ENCODE measurements at places on chromosomes 12 and 14.

DNA sequence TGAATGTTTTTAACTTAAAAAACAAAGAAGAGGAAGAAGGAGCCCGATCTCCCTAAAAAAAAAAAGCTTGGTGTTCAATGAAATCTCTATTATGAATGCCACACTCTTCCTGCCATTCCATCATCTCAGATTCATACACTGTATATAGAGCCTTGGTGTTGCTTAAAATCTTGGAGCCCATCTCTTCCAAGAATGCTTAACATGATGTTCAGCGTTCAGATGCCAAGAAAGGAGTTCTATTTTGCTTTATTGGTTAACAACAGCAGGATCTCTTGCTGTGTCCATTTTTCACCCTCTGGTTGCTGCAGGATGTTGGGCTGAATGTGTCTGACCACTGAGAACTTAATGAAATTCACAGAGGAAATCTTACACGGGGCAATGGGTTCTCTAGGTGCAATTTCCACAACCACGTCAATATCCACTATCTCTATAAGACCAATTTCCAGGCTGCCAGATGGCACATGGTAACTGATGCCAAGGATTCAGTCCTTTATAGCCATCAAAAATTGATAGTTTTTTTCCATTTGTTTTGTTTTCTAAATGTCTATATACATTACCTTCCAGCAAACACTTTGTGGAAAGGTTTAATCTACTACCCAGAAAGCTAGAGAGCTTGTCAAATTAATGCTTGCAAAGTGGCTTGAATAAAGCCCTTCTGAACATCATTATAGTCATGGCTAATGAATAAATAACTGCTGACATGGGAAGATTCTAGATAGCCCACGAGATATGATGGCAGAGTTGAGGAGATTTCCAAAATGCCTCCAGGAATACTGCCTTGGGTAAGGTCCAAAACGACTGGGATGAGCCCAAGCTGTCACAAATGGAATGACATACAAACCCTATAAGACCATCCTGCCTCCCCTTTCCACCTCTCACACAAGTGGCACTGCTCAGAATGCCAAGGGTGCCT, 26.5 kb downstream of the RERG start:
- no peak for DNase-seq

- DNase-seq = no peak
These were observed 716.1 kb downstream of the SLC16A7 start for GRCh38 chr12:60311940-60312339.

DNA sequence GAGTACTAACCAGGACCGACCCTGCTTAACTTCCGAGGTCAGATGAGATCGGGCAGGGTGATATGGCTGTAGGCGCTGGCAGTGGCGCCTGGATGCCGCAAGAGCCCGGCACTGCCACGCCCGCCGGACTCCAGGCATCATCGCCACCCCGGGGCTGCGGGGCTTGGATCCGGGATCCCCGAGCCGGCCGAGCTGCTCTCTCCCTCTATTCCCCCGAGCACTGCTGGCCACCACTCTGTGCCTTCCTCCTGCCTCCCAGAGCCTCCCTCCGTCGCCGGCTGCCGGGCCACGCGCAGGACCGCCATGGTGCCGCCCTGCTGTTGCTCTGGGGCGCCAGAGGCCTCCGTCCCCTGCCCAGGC, 153.2 kb upstream of the ALG10B start:
- no peak for DNase-seq

- no peak for DNase-seq
These were observed 206.0 kb downstream of the ADGRD1 start for GRCh38 chr12:131159660-131160059.

DNA sequence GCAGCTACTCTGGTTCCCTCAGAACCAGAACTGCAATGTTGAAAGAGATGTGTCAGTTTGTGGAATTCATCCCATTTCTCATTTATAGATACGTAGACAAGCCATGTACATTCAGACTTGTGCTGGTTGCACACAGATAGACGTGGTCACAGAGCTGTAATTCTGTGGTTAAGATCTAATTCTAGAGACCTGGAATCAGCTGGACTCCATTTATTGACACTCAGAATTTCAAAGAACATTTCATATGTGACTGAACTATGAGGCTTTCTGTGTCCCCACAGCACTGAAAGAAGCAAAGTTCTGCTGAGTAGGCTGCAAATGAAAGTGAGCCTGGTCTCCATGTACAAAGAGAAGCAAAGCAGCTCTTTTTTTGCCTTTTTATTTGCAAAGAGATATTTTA, 220.2 kb upstream of the NAV3 start:
- no peak for DNase-seq

DNA sequence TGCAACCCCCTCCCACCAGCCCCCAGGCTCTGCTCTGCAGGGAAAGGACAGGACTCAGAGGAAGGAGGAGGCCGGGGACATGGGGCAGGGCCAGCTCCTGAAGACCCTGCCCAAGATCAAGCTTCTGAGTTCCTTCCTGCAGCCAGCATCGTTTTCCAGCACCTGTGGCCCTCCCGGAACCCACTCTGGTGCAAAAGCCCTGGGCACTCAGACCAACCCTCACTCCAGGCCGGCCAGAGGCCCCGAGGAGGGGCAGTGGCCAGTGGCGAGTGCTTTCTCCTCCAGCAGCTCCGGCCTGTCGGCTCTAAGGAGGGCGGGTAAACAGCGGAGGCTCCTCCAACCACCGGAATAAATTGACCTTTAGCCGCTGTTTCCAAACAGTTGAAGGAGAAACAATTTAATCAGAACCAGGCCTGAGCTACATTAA, 10.8 kb downstream of the TMEM179 start:
- DNase-seq = no peak

GRCh38 chr12:127241072-127241817, 1025.7 kb upstream of the TMEM132C start:
- DNase-seq = no peak

DNA sequence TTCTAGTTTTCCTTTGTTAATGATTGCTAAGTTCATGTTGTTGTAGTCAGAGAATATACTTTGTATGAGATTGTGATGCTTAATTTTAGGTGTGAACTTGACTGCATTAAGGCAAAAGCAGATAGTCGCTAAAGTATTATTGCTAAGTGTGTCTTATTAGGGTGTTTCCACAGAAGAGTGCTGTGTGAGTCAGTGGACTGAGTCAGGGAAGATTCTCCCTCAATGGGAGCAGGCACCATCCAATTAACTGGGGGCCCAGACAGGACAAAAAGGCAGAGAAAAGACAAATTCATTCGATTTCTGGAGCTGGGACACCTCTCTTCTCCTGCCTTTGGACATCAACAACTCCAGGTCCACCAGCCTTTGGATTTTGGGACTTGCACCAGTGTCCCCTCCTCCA, 48.5 kb downstream of the BAZ1A start:
- DNase-seq = no peak

DNA sequence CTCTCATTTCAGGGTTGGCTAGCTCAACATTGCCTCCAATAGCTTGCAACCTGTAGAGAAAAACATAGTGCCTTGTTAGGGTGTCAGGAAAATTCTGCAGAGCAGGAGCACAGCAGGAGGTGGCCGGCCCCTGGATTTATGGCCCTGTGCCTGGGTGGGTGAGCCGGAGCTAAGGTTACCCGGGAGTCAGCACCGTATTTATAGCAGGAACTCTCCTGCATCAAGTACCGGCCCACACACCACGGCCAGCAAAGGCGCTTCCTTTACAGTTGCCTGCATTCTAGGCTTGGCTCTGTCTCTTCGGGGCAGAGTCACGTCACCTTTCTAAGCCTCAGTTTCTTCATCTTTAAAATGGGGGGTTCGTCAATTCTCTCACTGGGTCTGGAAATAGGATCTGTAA, 52.8 kb upstream of the EML1 start:
- DNase-seq = no peak

DNA sequence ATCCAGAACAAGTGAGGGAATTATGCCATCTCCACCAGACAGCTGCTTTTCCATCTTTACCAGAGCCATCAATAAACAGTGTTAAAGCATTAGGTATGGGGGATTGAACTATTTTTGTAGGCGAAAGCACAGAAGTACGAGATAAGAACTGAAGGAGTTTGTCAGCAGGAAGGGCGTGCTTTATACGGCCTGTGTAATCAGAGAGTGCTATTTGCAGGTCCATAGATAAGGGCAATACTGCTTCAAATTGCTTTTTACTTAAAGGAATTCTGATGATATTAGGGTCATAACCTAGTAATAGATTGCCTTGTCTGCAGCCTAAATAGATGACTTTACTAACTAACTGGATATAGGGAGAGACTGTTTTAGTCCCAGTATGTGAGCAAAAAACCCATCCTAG, 20.3 kb upstream of the CLEC4E start:
- no peak for DNase-seq

DNA sequence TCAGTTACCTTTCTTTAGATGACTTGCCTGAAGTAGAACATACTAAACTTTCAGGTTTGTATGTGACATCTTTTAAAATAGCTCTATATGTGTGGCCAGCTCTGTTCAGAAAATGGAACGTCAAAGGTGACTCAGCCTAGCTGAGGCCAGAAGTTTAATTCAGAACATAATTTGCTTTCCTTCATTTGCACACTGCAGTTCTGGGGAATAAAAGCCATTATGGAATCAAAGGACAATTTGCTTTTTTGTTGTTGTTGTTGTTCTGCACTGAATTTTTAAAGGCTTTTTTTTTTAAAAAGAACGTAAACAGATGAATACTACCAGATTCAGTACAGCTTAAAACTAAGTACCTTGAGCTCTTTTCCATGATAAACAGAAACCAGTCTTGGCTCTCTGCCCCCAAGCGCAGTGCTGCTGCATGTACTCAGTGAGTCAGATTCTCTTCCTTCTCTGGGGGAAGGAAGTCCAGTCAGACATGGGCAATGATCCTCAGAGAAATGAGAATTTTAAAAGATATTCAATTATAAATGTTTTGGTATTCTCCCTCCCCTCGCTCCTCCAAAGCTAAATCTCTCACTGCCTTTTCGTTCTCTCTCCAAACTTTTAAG, 644.2 kb downstream of the NOVA1 start:
- no peak for DNase-seq

- no peak for DNase-seq
These were observed 9.9 kb downstream of the TBK1 start for GRCh38 chr12:64461634-64462414.

DNA sequence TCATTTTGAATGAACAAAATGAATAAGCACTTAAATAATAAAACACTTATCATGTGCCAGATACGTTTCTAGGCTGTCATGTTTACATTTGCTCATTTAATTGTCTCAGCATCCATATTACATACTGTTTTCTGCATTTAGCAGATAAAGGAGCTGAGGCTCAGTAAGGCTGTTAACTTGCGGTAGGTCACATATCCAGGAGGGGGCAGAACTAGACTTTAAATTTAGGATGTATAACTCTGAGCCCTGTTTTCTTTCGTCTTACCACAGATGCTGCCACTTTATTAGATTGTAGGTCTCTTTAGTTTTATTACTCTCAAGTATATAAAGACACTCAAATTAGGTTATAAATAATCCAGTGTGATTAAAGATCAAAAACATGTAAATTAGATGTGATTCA, 17.7 kb downstream of the IRAK4 start:
- DNase-seq = no peak

GRCh38 chr12:51432921-51433320, 8.3 kb downstream of the SLC4A8 start:
- DNase-seq = no peak

DNA sequence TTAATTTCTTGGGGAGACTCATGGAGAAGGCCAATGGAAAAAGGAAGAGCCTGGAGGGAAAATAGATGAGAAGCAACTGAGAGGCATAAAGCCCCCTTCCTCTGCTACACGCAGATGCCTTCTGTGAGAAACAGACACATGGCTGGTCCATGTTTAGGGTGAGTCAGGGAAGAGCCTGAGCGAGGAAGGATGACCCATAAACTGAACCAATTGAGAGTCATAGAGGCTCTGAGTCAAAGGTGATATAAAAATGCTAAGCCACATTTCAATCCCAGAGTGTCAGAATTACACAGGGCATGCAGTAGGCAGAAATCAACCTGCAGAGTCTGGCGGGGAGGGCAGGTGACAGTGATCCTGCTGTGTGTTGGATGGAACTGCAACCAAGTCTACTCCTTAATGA, 30.1 kb upstream of the NEDD1 start:
- DNase-seq = no peak

GRCh38 chr14:103512701-103513611, 9.7 kb downstream of the CKB start:
- no peak for DNase-seq

- no peak for DNase-seq
These were observed 10.0 kb downstream of the DDX51 start for GRCh38 chr12:132133952-132134652.

DNA sequence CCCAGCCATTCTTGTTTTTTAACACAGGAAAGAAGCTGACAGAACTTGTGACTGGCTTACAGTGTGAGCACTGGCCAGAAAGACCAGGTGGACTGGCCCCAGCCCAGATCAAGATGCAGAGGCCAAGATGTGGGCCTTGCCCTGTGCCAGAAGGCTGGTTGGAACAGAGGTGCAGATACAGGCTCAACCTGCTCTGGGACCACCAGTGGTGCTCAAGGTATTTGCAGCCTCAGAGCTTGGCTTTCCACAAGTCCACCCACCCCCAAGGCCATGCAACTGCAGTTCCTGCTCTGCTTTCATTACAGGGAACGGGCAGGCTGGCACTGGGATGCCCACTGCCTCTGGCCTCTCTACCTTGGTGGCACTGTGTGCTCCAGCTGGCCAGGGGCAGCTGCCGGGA, 23.3 kb downstream of the ZFC3H1 start:
- no peak for DNase-seq

DNA sequence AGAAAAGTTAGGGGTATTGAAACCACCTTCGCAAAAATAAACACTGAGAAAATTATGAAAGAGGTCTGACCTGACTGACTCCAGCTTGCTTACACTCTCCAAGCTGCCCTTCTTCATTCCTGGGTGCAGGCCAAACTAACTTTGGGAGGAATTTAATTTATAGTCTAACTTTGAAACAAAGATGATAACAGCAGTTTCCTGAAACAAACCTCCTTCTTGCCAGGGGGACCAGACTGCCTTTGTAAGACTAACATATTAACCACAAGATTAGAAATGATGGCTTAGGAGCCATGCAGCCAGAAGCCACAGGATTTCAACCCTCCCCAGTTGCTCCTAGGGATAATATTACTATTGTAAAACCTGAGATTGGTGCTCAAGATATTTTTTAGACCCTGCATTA, 13.8 kb upstream of the EEA1 start:
- no peak for DNase-seq

GRCh38 chr14:60311417-60311816, 62.4 kb downstream of the PPM1A start:
- no peak for DNase-seq

DNA sequence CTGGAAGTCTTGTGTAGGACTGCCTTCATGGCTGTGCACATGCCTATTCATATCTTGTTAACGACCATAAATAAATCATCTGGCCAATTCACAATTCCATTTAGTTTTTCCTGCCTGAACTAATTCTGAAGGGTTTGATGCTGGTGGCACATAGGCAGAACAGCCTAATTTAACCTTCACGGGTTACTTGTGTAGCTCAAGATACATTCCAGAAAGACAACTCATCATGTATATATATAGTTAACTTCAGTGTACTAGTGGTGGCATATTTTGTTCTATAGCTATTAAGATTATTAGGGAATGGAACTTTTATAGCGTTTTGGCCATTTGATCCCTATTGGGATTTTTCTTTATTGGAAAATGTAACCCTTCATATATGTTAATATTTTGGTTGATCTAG, 31.4 kb downstream of the CFAP54 start:
- no peak for DNase-seq
